Stimulated activated CD8-positive, alpha-beta memory T cell treated with anti-CD3 and anti-CD28 coated beads, Interleukin-4, amount 100 ng/mL, for 1 hour (primary cell): ENCODE measurements at places on chromosomes 11 and 22.

DNA sequence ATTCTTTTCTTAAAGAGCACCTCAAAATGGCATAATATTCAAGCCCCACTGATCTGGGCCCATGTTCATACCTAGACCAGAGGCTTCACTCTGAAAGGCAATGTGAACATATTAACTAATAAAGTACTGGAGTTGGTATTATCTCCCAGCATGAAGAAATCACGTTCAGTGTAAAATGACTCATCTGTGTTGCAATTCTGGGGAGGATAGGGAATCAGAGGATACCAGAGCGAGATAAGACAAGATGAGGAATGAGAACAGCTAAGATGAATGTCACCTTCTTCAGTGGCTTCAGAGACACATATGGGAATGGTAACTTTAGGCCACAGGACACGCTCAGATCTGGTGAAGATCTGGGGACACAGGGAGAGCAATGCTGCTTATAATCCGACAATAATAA, 121.1 kb downstream of the NTM start:
- no peak for DNase-seq

DNA sequence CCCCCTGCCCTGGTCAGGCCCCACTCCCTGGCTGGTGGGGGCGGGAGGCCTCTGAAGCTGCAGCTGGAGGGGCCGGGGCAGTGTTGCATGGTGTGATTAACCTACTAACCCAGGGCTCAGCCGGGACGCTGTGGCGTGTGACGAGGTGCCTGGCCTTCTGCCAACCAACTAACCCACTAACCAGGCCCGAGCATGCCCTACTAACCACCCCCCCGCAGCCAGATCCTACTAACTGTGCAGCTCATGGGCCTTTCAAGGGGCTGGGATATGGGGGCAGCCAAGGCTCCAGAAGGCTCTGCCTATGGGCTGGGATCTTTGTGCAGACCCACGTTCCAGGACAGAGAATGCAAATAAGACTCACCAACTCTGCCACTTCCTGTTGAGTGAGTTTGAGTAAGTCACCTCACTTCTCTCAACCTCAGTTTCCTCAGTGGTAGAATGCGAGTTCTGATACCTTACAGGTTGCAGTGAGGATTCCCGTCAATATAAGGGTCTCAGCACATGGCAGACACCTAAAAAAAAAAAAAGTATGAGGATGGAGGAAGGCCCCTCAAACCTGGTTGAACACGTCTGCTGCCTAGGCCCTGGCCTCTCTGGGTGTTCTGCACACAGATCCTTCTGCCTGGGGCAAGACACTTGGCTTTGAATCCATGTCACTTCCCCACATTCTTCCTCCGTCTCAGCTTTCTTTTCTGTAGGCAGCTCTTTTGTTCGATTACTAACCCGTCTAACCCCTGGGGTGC, 14.1 kb downstream of the MIAT start:
- DNase-seq = peak; percentile 48

GRCh38 chr22:44550711-44551491, 52.9 kb upstream of the RTL6 start:
- no peak for DNase-seq

GRCh38 chr11:31796499-31797189, 14.5 kb downstream of the PAX6 start:
- no peak for DNase-seq

- no peak for DNase-seq
Observed at GRCh38 chr11:17471501-17471900, 5.1 kb downstream of the ABCC8 start.

GRCh38 chr11:72221386-72222075, 3.0 kb upstream of the INPPL1 start:
- no peak for DNase-seq

DNA sequence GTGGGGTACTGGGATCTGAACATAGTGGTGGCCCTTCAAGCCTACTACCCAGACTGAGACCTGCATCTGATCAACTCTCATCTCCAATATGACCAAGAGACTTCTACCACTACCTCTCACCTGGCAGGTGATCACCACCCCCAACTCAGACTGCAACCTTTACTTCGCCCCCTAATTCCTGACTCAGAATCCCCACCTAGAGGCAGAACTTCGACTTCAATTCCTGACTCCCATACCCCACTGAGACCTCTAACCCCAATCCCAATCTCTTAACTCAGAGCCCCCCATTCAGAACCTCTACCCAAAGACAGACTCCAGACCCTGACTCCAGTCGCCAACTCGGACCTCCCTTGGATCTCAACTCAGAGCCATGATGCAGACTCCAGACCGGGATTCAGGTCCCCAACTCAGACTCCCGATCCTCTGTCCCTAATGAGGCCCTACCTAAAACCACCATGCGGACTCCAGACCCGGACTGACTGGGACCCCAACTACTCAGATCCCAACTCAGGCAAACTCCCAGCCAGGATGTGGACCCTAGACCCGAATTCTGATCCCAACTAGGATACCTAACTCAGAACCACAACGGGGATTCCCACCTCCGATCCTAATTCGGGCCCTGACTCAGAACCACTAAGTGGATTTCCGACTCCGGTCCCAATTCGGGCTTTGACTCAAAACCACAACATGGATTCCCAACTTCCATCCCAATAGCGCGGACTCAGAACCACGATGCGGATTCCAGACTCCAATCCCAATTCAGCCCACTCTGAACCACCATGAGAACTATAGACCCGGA, 1.2 kb downstream of the KCNQ1OT1 start:
- no peak for DNase-seq

DNA sequence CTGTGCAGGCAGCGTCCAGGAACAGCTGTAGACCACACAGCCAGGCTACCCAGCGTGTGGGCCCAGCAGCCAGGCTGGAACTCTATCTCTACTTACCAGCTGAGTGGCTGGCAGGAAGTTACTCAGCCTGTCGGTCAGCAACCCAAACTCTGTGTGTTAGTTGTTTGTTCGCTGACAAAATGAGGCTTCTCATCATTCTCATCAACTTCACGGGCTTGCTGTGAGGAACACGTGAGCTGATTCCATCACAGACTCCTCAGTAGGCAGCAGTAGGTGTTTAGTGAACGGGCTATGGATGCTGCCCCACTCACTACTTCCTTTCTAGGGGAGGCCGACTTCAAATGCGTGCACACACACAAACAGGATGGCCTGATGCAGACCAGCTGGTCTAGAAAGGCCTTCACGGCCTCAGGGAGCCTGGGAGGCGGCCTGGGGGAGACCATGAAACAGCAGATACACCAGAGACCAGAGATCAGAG, 830 bp upstream of the SPDYC start:
- no peak for DNase-seq

- no peak for DNase-seq
Observed at GRCh38 chr22:26606611-26607010, 11.2 kb downstream of the CRYBB1 start.

- no peak for DNase-seq
Observed at GRCh38 chr11:110711448-110711775, 825 bp downstream of the ARHGAP20 start.

DNA sequence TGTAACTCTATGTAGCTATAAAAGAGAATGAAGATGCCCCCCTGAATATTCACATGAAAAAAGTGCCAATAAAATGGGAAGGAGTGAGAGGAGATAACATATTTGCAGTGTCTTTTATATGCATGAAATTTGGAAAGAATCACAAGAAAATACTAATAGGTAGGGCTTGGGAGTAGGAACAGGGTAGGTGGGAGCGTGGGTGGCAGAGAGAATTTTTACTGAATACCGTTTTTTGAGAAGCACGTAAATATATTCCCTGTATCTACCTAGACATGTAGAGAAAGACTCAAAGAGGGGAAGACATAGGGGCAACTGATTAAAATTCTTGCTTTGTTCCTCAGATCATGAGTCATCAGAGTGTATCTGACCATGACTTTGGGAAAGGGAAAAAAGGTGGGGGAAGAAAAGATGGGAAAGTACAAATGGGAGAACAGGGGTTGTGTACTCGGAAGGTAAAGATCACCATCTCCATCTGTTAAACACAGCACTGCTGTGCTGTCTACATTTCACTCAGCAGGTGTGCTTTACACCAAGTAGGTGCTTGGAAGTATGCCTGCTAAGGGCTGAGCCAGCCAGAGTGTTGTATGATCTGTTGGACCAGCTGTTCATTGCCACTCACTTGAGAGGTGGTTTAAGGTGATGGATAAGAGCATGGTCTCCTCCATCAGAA, 16.0 kb downstream of the PRR5L start:
- DNase-seq = no peak

- DNase-seq = no peak
Observed at GRCh38 chr11:3091081-3091845, 34.0 kb upstream of the CARS1 start.

GRCh38 chr11:14106303-14107049, 144.0 kb downstream of the SPON1 start:
- no peak for DNase-seq

DNA sequence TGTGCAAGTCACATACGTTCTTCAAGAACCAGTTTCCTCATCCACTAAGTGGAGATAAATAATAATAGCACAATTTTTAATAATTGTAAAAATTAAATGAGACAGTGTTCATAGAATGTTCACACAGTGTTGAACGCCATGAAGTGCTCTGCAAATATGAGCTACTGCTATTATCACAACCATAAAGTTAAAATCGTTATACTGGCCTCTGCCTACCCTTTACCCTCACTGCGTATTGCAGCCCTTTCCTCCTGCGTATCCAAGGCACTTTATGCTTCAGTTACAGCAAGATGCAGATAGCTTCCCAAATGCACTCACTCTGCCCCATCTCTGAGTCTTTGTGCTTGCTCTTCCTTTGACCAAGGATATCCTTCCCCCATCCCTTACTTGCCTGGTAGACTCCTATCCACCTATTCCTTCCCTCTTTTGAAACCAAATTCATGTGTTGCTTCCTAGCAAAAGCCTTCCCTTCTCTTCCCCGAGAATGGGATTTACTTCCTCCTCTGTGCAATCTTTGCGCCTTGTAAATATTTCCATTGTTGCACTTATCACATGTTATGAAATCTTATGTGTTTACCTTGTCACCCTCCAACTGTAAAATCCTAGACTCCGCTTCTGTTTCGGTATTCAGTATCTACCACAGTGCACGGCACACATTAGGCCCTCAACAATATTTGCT, 196.9 kb downstream of the ADAMTS15 start:
- no peak for DNase-seq

- no peak for DNase-seq
Observed at GRCh38 chr11:125295931-125296330, 131.4 kb downstream of the PKNOX2 start.

DNA sequence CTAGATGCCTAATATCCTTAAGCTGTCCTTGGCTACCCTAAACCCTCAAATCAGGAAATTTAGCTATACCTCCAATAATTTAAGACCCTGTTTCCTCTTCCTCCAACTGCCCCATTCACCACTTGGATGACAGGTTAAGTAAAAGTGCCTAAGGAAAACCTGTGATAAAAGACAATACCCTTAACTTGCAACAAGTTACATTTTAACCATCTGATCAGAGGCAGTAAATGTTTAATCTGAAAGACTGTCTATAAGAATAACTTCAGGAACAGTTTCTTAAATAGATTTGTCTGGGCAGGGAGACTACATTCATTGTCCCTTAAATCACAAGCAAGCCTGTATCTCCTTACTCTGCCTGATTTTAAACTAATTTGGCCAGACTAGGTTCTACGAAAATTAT, 129.1 kb downstream of the APOL5 start:
- no peak for DNase-seq

DNA sequence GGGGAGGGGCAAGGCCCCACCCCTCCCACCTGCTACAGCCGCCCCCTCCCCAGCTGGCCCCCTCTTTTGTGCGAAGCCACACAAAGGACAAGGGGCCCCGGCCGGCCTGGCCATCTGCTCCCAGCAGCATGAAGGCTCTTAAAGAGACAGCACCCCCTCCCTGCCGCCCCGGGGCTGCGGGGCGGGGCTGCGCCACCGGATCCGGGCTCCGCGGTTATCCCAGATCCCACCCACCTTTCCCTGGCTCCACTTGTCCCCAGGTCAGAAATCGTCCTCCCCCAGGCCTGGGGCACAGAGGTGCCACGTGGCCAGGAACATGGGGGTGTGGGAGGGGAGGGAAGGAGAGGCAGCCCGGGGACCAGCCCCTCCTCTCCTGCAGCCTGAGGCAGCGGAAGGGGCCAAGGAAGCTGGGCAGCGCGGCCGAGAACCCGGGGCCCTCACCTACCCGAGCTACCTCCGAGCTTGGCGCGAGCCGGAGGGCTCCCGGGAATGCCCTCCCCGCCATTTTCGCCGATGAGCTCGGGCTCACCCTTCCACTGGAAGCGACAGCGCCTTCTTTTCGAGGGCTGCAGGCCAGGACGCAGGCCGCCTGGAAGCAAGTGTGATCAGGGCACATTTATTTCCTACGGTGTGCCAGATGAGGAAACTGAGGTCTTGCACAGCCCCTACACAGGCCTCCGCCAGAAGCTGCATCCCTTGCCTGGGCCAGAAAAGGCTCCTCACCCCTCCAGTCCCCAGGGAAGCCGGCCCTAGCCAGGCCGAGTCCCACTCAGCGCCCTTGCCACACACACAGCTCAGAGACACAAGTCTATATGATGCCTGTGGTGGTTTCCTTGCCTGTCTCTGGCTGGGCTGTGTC, 2.5 kb upstream of the RCOR2 start:
- no peak for DNase-seq

DNA sequence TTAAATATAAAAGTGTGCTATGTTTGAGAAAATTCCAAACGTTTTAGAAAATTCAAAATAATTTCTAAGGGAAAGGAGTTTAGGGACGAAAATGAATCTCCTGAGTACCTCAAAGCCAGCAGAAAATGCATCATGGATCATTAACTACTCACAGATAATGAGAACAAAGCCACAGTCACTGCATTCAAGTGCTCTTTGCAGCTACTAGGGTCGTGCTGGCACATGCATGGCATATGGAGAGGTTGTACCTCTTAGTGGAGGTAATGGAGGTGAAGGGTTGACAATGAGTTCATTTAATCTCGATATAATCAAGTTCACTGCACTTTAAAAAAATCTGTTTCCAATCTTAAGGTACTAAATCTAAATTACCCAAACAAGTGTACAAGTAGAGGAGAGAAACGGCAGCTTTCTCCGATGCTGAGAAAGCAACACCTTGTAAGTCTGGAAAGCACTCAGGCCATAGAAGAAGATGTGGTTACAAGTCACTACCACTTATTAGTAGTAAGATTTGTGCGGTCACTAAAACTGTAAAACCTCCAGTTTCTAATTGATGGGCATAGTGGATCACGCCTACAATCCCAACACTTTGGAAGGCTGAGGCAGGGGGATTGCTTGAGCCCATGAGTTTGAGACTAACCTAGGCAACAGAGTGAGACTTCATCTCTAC, 261.1 kb upstream of the ANO3 start:
- DNase-seq = no peak

DNA sequence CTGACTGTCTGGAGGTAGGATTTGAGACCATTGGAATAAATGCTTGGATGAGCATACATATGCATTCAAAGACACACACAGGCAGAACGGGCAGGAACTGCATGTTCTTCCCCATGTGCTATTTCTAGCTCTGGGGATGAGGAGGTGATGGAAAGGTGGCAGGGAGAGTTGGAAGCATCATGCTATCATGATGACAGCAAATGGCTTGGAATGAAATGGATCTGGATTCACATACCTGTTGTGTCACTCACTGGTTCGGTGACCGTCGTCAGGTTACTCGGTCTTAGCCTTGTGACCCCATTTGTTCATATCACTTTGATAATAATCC, 627.9 kb upstream of the KIRREL3 start:
- no peak for DNase-seq
